NCI-H1436 treated with DMSO at 0.1 percent for 48 hours (cell line): ENCODE measurements at places on chromosomes 11 and 22.

GRCh38 chr11:63882555-63883242 is 34.3 kb downstream of the RCOR2 start:
- DNase-seq = no peak

DNA sequence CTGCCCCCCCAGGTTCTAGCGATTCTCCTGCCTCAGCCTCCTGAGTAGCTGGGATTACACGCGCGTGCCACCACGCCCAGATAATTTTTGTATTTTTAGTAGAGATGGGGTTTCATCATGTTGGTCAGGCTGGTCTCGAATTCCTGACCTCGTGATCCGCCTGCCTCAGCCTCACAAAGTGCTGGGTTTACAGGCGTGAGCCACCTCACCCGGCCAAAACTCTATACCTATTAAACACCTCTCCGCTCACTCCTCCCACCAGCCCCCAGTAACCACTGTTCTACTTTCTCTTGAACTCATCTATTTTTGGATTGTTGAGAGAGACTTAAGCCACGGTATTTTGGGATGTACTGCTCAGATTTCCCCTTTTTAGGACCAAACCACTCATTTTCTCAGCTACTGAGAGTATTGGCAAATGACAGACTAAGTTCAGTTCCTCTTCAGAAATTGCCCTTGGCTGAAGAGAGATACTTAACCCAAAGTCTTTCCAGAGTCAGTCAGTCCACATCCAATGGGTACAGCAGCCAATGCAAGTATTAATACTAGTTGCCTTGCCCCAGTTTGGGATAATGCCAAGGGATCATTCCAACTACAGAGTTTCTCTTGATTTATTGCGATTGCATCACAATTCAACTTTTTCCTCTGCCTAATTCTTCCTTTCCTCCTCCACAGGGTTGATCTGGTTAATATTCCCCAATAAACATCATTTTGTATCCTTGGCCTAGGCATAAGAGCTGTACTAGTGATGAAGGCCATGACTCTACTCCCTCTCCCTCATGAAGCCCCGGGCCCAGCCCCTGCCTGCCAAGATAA is 36.8 kb upstream of the CSTF3 start:
- DNase-seq = no peak

DNA sequence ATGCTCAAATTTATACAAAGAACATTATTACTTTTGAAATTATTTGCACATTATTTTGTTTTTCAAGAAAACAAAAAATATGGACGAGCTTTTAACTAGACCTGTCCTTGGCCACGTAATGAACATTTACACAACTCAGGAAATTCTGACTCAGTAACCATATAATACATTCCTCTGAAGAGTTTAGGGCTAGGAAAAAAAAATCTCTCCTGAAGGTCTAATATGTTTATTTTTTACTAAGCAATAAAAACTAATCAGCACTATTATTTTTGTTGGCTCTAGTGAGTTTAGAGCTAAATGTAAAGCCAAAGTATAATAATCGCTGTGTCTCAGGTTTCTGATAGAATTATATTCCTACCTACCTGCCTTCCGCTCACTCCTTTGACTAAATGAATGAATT is 187.5 kb downstream of the SWAP70 start:
- DNase-seq = no peak

- DNase-seq = no peak
Measured at GRCh38 chr22:37343863-37344734, 61.8 kb downstream of the CYTH4 start.

GRCh38 chr22:38777087-38777671 is 16.8 kb downstream of the DNAL4 start:
- no peak for DNase-seq

- no peak for DNase-seq
Measured at GRCh38 chr11:108887436-108888238, 222.8 kb downstream of the DDX10 start.

DNA sequence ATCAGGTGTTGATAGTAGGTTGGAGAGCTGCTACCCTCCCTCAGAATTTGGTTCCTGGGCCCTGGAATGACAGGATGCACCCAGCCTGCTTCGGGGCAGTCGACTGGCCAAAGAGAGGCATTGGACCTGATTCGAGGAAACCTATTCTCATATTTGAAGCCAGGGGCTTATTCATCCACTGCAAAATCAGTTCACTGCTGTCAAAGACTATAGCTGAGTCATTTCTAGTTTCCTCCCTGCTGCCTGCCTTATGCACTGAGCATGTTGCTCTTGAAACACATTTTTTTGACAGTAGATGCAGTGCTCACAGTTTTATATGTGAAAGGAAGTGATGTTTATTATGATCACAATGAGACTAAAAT is 565.4 kb downstream of the ETS1 start:
- DNase-seq = no peak
